ENCODE measurements at places on chromosomes 13 and 19.

GRCh38 chr13:113220877-113221276 lies 11.5 kb downstream of the CUL4A start:
- peak; percentile 17 for DNase-seq

- DNase-seq: no peak
Measured at GRCh38 chr13:72221276-72221962, 354.4 kb upstream of the DACH1 start.

GRCh38 chr13:27411341-27411740 lies 13.1 kb upstream of the GTF3A start:
- no peak for DNase-seq

GRCh38 chr19:49362929-49363267 lies 682 bp upstream of the TEAD2 start:
- DNase-seq: no peak

- no peak for DNase-seq
Measured at GRCh38 chr19:51743405-51743804, 8.3 kb downstream of the FPR1 start.

DNA sequence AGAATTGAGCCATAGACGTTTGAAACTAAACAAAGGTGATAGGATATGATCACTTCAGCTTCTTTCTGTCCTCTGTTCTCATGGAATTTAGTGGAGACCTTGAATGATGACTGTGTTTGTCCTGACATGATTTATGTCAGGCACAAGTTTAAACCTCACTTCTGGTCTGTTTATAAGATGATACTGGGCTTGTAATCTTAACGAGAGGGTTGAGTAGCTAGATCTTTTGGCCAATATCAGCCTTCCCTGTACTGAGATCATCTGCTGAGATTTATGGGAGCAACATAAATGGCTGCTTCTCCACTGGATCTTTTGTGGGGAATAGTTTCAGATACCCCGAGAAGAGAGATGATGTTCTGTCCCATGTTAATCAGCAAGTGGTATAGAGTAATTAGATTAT lies 121.8 kb upstream of the OBI1 start:
- no peak for DNase-seq

DNA sequence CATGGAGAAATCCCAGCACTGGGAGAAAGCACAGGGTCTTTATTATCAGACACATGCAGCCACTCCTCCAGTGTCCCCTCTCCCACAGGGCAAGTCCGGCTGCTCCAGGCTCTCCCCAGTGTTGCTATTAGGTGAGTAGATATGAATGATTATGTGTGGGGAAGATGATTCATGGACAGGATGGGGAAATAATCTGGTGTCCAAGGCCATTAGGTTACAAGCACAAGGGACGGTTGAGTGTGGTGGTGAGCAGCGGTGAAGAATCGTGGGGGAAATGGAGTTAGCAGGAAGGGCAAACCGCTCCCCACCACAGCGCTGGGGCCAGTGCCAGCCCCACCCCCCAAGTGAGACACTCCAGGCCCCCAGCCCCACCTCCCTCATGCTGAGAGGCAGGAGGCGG lies 19.0 kb downstream of the CD177 start:
- DNase-seq: no peak

DNA sequence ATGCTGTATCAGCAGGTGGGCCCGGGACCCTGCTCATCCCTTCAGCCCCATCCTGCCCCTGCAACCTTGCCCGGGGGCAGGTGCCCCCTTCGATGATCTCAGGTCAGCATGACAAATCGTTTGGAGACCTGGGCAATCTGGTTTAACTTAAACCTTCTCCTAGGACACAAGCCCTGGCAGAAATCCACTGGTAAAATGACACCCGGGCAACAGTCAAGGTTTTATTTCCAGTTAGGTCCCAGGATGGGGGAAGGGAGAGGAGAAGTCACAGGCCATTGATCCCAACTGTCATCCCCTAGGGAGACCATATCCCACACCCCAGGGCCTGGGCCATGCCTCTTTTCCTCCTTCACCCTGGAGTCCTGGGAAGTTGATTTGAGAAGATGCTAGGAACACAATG lies 1.8 kb upstream of the PLIN5 start:
- DNase-seq: no peak

GRCh38 chr13:31380715-31381114 lies 180.9 kb downstream of the B3GLCT start:
- DNase-seq: no peak

DNA sequence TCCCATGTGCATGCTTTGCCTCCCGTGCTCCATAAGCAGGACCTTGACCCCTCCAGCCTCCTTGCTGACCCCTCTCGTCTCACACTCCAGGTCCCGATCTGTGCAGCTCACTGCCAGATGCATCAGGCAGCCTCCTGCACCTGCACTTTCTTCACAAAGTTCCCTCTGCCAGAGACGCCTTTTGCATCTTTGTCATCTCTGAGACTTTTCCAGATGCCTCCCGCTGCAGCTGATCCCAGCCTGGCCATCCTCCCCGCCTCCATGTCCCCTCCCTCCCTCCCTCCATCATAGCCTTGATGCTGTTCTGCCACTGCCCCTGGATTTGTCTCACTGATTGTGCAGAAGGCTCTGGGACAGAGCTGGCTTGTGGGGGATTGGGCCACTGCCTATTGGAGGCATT lies 29.9 kb downstream of the PPP1R37 start:
- DNase-seq: no peak

DNA sequence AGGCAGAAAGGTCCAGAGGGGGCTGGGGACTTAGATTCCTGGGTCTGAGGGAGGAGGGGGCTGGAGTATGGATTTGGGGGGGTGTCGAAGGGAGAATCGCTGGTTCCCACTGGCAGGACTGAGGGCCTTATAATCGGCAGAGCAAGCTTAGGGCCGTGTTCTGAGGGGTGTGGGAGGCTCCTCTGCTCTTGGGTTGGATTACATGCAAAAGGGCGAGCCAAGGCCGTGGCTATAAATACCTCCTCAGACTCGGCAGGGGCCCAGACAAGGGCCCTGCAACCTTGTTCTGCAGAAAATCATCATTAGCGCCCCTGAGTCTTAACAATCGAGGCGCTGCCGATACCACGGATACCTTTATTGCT lies 707 bp upstream of the MAMSTR start:
- DNase-seq: no peak

Measured in activated gamma-delta T cell treated with Interleukin-2 at 50 U/mL for 16 hours (primary cell).